Stimulated activated CD8-positive, alpha-beta memory T cell treated with anti-CD3 and anti-CD28 coated beads, Interleukin-4, amount 100 ng/mL, for 24 hours (primary cell): ENCODE measurements at places on chromosomes 2 and 18.

DNA sequence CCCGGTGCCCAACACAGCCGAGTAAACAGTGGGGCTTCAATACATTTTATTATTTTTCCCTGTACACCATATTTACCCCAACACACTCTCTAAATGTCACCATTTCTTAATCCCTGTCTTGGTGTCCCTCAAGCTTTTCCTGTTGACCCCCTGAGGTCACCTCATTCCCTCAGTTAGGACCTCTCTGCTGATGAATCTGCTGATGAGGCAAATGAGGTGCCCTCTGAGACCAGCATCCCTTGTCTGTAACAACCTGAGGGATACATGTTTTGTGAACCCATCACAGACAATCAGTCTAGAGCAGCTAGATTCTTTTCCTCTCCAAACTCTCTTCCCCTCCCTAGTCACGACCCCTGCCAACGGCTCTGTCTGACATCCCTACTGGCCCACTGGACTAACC lies 127.6 kb downstream of the FSHR start:
- DNase-seq = no peak

- no peak for DNase-seq
Measured at GRCh38 chr2:460861-461260, 173.0 kb upstream of the ALKAL2 start.

- no peak for DNase-seq
Measured at GRCh38 chr2:20618468-20618885, 32.4 kb downstream of the HS1BP3 start.

GRCh38 chr2:3595985-3596384 lies 1.1 kb downstream of the COLEC11 start:
- peak; percentile 24 for DNase-seq

DNA sequence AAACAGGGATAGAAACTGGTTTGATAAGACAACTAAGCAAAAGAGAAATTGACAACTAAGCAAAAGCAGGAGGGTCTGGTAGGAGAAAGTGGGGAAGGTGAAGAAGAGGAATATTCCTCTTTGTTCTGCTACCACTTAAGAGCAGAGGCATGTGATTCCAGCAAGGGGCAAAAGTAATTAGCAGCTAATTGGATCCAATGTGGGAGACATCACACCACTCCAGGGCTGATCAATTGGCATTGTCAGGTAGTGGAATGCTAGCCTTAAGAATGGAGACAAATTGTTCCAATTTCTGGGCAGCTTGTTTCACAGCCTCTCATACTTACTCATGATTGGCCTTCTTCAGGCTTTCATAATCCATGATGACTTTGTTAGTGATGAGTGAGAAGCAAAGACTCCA lies 547.1 kb upstream of the GCFC2 start:
- DNase-seq = no peak

DNA sequence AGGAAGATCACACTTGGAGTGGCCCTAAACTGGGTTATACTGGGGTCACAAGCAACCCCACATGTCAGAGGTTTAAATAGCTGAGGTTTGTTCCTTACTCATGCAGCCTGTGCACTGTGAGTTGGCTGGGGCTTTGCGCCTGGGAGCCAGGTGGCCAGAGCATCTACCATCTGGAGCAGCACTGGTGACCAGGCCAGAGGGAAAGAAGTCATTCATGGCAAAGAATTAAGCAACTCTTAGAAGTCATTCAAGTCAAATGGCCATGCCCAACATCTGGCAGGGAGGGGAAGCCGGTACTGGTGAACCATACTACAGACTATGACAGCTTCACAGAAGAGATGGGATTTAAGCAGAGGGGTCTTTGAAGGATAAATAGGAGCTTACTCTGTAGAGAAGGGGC lies 90.7 kb downstream of the POLR1A start:
- no peak for DNase-seq

DNA sequence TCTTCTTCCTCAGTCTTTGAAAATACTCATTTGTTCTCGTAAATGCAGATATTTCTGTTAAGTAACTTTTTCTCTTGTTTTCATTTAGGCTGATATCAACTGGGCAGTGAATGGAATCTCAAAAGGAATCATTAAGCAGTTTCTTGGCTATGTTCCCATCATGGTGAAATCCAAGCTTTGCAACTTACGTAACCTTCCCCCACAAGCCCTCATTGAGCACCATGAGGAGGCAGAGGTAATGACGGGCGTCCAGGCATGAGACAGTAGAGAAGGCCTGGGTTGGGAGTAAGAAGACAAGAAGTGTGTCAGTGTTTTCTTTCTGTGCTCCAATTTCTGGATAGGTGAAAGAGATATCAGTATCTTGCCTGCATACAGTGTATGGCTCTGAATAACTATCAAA lies 5.1 kb downstream of the POLR1B start:
- DNase-seq = no peak
